Bone marrow (tissue), 2 donors: ENCODE measurements at places on chromosomes 16 and 17.

- DNase-seq, result no peak
Observed at GRCh38 chr17:16981928-16982327, 10.0 kb upstream of the TNFRSF13B start.

DNA sequence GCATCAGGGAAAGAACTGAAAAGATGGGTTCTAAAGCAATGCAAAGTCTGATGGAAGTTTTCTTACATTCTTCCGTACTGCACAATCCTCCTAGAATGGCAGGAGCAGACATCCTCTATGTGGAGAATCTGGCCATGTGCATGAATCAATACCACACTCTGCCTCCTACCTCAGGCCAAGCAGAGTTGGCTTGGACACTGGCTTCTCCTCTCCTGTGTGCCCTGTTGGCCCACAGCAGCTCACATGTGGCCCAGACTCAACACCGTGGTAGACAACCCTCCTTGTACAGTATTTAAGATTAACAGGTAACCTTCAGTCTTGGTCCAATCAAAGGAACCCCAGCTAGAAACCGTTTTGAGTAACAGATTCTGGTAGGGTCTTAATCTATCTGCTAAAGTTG lies 101.9 kb downstream of the ZFHX3 start:
- DNase-seq, result no peak

DNA sequence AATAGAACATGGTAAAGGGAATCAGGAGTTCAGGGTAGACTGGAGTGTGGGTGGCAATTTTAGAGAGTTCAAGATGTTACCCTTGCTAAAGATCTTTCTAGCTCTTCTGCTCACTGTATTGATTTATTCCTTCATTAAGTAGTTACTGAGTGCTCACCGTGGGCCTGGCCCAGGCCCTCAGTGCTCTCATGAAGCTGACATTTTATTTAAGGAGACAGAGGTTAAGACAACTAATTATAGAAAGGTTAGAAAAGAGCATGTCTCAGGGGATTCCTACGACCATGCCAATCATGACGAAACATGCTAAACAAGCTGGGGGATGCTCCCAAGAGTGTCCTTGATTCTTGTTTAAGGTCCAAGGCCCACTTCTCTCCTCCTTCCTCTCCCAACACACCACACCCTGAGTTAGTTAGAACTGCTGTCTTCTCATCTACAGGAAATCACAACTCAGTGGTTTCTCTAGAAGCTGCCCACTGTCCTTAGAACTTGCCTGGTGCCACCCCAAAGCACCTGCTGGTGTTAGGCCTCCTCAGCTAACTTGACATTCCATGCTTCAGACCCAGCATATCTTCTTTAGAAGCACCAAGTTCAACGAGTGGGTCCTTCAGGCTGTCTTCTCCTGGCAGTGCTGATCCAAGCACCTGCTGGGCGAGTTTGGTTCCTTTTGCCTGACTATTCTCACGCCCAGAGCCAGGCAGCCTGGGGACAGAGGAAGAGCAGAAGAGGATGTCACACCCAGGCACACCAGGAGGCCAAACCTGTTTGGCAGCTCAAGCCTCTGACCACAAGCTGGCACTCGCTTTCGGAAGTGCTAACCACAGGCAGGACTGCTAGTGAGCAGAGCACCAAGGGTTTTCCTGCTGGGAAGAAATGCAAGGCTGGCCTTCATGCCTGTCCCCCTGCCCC lies 79.0 kb downstream of the GAS7 start:
- no peak for DNase-seq

- no peak for DNase-seq
Observed at GRCh38 chr16:17899141-17899540, 428.4 kb upstream of the XYLT1 start.

DNA sequence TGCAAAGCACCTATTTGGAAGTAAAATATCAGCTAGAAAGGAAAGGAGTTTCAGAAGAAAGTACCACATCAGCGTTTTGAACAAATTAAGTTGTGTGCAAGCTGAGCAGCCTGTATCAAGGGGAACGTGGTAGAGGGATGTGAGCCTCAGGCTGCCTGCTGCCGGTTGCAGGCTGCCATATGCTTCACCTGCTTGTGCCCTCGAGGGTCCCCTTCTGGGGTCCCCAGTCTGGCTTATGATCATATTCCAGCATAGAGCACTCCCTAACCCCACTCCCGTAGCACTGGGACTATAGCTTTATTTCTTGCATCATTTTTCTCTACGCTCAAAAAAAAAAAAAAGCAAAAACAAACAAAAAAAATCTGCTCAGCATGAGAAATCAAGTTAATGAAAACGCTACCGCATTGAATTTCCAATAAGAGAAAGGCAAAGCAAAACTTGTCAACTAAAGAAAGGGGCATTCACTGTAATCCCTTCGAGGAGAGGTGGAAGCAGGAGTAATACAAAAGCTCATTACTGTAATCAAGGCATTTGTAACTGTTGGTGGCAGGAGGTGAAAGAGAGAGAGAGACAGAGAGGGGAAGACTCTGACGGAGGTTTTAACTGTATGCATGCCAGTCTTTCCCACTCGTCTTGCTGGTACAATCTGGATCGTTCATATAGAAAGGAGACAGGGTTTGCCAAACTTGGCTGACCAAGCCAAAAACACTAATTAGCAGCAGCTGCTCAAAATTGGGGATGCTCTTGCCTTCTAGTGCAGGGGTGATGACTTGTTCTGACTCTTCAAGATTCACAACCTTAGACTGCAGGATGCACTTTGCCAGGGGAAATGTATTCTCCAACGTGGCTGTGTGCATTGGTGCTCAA lies 258.2 kb upstream of the HSBP1 start:
- no peak for DNase-seq

GRCh38 chr16:29891525-29892457 lies 7.6 kb downstream of the SEZ6L2 start:
- DNase-seq, result no peak

DNA sequence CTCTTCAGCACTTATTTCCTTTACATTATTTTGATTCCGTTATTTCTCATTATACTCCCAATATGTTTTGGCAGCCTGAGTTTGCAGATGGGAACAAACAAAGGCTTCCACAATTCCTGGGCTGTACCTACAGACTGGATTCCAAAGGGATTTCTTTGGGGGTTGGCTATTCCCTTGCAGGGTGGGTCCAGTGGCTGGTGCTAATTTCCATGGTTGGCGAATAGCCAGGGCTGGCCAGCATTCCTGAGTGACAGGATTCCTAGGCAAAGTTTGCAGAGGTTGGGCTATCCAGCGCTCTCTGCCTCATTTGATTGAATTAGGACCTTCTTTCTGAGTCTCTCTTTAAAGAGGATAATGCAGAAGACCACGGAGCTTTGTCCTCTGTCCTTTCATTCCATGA lies 207.4 kb downstream of the MAF start:
- no peak for DNase-seq

DNA sequence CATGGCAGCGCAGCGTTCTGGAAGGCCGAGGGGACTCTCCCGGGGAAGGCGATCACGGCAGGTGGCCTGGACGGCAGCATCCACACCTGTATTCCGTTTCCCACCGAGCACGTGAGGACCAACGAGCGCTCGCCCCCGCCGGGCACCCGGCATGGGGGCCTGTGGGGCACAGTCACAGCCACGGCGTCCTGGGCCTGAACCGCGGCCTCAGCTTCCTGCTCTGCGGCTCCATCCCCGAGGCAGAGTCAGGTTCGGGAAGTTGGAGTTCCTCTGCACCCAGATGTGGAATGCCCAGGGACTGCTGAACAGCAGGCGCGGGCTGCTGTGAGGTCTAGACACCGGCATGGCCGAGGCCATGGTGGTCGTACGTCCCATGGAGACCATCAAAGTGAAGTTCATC lies 1713.9 kb downstream of the TP53TG3F start:
- DNase-seq, result no peak

DNA sequence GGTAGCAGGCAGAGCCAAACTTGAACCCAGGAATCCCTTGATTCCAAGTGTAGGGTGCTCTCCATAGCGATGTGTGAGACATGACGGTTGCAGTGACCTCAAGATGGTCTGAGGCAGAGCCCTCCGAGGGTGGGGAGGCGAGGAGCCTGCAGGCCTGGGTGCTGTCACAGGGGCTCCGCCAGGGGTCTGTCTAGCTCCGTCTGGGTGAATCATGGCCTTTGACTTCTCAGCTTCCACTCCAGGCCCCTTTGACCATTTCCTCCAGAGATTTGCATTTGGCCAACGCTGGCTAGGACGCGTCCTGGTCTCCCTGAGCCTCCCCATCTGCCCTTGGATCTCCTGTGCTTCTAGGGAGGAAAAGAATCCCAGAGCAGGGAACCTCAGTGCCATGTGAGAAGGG lies 104.6 kb downstream of the RAP1GAP2 start:
- DNase-seq, result no peak

GRCh38 chr16:20911361-20911760 lies 10.8 kb downstream of the LYRM1 start:
- DNase-seq, result no peak

DNA sequence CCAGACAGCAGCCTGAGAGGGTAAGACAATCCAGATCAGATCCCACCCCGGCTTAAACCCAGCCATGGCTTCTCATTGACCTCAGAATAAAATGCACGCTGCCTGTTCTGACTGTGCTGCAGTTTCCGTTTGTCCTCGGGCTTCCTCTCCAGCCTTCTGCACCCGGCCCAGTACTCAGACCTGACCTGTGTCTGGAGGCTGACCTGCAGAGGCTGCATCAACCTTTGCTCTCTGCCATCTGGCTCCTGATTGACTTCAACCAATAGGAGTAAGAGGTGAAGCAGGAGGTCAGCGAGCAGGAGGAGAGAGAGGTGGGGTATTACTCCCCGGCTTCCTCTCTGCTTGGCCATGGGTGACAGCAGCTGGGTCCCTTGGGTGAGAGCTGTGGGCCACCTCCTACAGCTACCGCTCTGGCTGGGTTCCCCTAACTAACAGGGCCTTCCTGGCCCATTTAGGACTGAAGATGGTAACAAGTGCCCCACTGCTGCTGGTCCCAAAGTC lies 46.7 kb downstream of the C16orf82 start:
- no peak for DNase-seq

- no peak for DNase-seq
Observed at GRCh38 chr17:18129041-18129502, 20.5 kb downstream of the MYO15A start.

- no peak for DNase-seq
Observed at GRCh38 chr17:14482715-14483114, 181.8 kb downstream of the HS3ST3B1 start.

GRCh38 chr17:20095336-20096080 lies 86.3 kb downstream of the SPECC1 start:
- no peak for DNase-seq

DNA sequence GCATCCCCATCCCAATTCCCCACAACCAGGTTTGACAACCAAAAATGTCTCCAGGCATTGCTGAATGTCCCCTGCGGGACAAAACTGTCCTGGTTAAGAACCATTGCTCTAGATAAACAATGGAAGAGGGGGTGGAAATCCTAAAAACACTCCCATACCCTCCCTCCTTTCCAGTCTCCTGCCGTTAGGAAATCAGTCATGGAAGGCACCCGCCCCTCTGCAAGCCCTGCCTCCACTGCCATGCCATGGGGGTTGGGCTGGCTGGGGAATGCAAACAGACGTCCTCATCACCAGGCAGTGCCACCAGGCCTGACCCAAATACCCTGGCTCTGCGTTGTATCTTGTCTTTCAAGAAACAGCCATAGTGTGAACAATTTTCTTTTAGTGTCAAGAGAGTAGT lies 57.5 kb downstream of the CYTH1 start:
- DNase-seq, result no peak

GRCh38 chr17:58096892-58097291 lies 13.7 kb downstream of the DYNLL2 start:
- no peak for DNase-seq

GRCh38 chr16:87601401-87601981 lies 817 bp upstream of the JPH3 start:
- no peak for DNase-seq

DNA sequence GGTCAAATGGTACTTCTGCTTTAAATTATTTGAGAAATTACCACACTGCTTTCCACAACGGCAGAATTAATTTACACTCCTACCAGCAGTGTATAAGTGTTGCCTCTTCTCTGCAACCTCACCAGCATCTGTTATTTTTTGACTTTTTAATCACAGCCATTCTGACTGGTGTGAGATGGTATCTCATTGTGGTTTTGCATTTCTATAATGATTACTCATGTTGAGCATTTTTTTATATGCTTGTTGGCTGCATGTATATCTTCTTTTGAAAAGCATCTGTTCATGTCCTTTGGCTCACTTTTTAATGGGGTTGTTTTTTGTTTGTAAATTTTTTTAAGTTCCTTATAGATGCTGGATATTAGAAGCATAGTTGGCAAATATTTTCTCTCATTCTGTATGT lies 446.7 kb downstream of the PMP22 start:
- DNase-seq, result no peak

GRCh38 chr16:67016681-67017420 lies 12.1 kb upstream of the CBFB start:
- no peak for DNase-seq

- no peak for DNase-seq
Observed at GRCh38 chr16:15415511-15415985, 18.8 kb upstream of the BMERB1 start.

DNA sequence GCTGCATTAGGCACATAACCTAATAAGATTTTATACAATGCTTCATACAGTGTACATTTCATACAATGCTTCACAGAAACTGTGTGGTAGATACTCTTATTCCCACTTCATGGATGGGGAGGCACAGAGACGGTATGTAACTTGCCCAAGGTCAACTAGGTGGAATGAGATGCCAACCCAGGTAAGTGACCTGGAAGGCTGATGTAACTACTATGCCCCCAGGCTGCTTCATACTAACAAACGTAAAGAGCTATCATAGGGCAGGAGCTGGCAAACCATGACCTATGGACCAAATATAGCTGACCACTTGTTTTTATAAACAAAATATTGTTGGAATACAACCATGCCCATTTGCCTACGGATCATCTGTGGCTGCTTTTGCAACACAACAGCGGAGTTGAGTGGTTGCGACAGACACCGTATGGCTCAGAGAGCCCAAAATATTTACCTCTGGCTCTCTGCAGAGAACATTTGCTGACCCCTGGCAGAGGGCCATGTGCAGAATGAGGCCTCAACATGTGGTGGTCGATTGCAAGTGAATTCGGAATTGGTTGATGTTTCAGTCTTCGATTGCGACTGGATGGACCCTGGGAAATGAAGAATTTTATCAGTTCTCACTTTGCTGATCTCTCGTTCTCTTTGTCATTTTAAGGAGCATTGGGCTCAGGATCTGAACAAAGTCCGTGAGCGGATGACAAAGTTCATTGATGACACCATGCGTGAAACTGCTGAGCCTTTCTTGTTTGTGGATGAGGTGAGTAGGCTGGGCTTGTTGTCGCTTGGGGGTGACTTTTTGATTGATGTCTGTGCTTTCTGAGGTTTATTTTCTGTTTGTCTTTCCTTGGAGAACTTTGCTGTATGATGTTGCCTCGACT lies 109.7 kb downstream of the PLCG2 start:
- no peak for DNase-seq

GRCh38 chr17:32227910-32228309 lies 37.7 kb upstream of the RHBDL3 start:
- no peak for DNase-seq
